ENCODE measurements at places on chromosomes 7 and 10.

DNA sequence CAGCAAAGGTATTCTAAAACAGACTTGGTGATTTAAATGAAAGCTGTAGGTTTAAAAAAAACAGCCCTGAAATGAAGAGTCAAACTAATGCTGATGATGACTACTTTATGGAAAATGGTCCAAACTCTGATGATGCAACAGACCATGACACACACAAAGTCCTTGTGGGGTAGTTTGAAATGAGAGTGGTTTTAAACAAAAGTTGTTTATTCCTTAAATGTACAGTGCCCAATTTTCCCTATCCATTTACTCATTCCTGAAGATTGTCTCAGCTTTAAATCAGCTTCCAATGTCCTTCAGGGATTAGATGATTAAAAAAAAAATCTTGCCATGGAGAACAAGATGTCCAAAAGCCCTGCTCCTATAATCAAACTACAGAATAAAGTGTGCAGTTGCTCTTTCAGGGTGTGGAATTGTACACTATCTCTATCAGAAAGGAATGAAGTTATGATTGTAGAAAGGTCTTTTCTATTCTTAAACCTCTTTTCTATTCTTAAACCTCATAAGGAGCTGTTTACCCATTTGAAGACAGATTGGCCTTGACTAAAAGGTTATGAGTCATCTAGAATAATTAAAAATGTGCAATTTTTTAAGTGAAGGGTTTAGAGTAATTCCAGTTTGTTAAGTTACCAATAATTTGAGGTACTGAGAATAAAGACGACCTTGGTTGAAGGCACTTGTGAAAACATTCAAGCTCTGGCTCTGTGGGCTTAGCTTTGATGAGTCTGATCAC is 70.2 kb upstream of the ITGA8 start:
- DNase-seq: no peak

DNA sequence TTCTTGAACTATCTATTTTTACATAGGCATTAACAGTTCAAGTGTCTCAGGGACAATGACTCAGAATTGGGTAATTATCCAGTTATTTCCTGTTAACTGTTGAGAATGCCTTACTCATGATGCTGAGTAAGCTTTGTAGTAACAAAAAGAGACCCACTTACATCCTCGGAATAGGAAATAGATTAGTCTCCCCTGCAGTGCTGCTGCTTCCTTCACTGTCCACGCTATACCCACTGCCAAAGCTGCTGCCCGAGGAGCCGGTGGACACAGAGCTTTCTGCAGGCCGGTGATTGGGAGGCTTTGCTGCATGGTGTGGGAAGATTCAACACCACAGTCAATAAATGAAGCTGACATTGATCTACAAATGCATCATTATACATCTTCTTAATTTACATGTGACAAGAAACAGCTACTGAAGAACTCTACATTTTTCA is 357.1 kb downstream of the PCLO start:
- DNase-seq: no peak

- DNase-seq: no peak
These were observed 44.4 kb upstream of the ELN start for GRCh38 chr7:73983437-73984164.

GRCh38 chr7:101910991-101911799 is 93.8 kb downstream of the CUX1 start:
- no peak for DNase-seq

DNA sequence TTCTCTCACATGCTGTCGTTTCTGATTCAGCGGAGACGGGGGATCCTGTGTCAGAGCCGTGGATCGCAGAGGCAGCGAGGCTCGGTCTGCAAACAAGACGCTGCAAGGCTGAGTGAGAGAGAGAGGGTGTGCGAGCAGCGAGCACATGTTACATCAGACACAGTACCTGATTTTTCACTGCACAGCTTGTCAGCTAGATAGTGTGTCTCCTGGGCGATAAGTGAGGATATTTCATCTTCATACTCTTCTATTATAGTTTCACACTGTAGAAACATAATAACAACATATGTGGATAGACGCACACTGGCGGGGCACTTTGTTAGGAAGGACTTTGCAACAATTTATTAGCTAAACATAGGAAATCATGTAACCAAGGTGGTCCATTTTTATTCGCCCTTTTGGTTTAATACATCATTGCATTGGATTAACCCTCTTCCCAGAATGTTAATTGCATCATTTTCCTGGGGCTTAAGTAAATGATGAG is 39.5 kb downstream of the CNPY1 start:
- DNase-seq: no peak

DNA sequence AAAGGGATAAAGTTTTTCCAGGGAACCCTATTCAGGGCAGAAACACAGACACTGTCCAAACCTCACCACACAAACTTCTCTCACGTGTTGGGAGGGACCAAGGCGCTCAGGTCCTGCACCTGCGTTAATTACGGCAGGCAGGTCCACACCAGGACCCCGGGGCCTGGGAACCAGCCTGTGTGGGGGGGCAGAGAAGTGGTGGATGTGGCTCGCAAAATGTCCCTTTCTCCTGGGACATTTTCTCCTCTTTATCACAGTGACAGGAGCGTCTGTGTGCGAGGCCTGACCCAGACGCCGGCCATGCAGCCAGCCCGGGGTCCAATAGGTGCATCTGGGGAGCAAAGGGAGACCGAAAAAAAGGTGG is 73.4 kb upstream of the ZNF722 start:
- no peak for DNase-seq

DNA sequence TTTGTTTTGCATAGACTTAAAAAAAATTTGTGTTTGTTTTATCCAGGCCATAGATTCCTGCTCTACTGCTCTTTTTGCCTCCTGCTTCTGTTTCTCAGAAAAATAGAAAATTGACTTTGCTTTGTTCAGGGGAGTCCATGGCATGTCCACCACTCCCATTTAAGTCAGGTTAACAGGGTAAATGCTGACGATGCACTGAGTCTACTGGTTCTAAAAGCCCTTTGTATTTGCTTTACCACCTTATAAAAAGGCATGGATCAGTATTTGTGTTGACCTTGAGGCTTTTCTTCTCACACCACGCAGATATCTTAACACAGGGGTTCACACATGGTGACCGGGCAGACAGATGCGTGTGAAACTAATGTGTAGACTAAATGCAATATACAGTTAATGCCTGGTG is 139.5 kb upstream of the RHEB start:
- DNase-seq: no peak

DNA sequence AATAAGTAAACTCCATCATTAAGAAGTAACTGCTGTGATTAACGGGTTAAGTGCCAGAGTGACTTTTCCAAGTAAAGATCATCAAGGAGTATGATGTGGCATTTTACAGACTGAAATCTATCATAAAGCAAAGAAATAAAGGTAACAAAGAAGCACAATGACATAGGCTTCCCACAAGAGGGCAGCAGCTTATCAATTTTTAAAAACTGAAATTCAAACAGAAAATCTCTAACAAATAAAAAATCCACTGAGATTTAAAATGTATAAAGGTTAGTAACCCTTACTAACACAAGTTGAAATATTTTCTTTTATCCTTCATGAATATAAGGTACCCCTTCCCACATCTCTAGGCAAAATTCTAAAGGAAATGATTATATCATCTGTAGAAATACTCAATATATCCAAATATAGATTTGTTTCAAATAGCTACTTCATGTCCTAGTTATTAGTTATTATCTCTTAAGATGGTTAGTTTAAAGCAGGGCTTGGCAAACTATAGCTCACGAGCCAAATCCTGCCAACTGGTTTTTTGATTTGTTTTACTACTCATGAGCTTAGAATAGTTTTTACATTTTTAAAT is 29.2 kb downstream of the FAM3C start:
- DNase-seq: no peak

GRCh38 chr7:91164506-91164905 is 99.7 kb upstream of the FZD1 start:
- no peak for DNase-seq

DNA sequence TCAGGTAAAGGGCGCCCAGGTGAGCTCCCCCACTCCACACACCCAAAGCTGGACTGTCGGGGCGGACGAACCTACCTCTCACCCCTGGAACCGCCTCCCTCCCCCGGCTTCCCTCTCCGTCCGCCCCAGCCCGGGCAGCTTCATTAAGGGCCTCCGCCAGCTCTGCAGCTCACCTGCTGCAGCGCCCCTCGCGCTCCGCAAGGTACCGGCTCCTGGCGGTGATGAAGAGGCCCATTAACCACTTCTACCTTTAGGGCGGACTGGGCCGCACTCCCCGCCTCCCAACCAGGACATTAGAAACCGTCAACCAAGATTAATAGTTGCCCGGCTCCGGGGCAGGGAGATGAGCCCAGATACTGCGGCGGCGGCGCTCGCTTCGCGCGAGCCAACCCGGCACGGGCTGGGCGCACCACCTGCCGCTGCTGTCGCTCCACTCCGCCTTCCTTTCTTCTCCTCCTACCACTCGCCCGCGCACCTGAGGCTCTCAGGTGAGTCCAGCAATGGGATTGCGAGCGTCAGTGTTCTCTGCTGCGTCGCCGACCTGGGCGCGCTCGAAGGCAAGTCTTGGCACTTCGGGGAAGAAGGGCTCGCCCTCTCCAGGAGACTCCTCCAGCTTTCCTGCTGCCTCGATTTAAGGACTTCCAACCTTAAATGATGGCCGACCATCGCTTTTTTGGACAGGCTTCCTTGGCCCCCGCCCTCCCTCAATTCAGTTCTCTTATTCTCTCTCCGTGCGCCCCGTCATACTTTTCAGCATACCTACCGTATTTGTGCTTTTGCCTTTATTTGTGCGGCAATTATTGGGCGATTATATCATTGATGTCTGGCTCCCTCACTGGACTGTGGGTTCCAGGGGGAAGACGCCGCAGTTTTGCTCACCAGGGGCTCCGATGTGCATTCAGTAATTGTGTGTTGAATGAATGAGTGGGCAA is 13.6 kb upstream of the KAZALD1 start:
- DNase-seq: no peak

DNA sequence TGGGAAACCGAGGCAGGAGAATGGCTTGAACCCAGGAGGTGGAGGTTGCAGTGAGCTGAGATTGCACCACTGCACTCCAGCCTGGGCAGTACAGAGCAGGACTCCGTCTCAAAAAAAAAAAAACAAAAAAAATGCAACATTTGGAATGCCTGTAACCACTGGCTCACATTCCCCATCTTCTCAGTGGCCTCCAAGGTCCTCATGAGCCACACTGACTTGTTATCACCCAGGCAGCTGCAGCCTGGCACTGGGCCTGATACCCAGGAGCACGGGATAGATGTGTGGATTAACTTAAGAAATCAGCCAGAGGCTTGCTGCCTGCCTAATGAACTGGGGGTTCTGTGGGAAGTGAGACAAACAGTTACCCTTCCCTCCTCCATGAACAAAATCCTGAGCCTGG is 23.0 kb downstream of the JCAD start:
- DNase-seq: no peak

DNA sequence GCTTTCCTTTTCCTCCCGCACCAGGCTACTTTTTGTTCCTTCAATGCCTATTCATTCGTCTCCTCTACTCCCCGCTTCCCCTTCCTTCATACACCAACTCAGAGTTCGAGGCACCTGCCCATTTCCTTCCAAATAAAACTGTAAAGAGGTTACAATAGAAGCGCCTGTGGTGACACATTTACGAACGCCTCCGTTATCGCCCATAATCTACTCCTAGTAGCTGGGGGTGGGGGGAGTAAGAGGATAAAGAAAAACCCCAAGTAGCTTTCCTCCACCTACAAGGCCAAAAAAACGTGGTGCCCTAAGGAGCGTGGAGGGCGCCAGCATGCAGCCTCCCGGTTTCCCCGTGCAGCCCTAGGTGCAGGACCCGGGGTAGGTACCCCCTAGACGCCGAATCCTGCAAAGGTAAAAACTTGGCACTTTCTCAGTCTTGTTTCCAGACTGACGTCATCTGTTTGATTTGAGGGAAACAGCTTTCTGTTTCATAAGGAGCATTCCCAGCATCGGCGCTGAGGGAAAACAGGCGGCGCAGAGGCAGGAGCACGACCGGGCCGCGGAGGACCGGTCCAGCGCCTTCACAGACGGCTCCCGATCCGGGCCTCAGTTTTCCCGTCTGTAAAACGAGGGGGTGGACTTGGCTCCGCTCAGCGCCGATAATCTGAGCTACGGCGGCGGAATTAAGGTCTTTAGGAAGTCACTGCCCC is 922 bp downstream of the PPA1 start:
- peak; percentile 35 for DNase-seq

- no peak for DNase-seq
These were observed 19.6 kb upstream of the ANLN start for GRCh38 chr7:36370046-36370445.

Data from activated CD4-positive, alpha-beta T cell treated with anti-CD3 and anti-CD28 coated beads for 24 hours (primary cell).